ENCODE measurements at places on chromosomes 5 and 9. TPM values are rescaled to one million over a fixed set of nuclear protein-coding genes. Genes with fewer than 3 reads are reported as not detected.

The FAM169A gene
- 3.9 TPM for total RNA-seq

- DNase-seq: peak; percentile 88
Measured at GRCh38 chr9:113620377-113621161, 157.0 kb downstream of the RGS3 start.

DNA sequence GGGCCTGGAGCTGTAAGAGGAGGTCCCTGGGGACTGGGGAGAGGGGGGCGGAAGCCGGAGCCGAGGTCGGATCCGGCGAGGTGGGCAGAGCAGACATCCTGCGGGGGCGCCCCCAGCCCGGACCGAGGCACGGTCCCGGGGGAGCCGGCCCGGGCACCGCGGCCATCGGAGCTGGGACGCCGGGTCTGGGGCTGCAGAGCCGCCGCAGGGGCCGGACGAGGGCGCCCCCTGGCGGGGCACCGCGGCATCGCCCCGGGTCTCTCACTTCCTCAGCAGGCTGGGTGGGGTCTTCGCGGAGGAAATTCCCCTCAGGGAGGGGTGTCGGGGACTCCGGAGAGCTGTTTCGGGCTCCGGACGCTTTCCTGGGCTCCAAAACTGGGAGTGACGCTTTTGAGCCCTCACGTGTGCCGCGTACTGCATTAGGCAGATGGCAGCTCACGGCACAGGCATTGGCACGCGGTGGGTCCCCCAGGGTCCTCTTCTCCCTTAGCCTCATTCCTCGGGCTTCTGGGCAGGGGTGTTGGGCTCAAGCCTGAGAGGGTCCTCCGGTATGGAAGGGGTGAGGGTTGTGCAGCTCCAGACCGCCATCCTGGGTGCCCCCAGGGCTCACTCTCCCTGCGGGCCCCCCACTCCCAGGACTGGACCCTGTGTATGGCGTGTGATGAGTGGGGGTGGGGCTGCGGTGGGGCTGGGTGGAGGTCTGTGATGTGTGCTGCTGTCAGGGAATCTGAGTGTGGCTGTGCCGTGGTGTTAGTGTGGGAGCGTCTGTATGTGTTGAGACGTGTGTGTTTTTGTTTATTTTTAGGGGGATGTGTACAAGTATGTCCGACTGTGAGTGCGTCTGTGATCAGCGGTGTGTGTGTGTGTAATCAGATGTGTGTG lies 29.6 kb downstream of the LHX2 start:
- DNase-seq: no peak

The FOXD4L6 gene
- total RNA-seq: under 0.01 TPM

The DMGDH gene
- total RNA-seq: 0.76 TPM

DNA sequence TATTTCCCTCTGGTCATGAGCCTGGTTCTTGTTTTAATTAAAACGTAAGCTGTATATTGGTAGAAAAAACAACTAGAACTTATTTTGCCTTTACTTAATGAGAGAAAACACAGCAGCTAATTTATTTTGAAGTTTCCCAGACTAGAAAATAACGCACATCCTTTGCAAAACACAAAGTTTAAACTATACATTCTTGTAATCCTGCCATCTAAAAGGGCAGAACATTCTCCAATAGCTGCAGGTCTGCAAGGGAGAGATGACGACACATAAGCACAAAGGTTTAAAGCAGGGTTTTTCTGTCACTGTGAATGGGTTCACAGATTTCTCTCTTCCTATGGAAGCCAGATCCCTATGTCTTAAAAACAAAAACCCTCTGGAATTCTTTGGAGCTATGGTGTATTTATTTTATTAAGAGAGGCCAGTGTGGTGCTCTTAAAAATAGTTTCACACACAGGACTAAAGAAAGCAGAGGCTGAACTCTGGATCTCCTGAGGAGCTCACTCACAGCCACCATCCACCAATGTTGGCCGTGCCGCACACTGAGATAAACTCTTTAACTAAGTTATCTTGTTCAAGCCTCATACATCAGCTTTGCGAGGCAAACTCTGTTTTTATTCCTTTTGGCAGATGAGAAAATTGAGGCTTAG lies 82.4 kb downstream of the SNCAIP start:
- no peak for DNase-seq

GRCh38 chr9:110755179-110755578 lies 86.6 kb downstream of the MUSK start:
- DNase-seq: no peak

DNA sequence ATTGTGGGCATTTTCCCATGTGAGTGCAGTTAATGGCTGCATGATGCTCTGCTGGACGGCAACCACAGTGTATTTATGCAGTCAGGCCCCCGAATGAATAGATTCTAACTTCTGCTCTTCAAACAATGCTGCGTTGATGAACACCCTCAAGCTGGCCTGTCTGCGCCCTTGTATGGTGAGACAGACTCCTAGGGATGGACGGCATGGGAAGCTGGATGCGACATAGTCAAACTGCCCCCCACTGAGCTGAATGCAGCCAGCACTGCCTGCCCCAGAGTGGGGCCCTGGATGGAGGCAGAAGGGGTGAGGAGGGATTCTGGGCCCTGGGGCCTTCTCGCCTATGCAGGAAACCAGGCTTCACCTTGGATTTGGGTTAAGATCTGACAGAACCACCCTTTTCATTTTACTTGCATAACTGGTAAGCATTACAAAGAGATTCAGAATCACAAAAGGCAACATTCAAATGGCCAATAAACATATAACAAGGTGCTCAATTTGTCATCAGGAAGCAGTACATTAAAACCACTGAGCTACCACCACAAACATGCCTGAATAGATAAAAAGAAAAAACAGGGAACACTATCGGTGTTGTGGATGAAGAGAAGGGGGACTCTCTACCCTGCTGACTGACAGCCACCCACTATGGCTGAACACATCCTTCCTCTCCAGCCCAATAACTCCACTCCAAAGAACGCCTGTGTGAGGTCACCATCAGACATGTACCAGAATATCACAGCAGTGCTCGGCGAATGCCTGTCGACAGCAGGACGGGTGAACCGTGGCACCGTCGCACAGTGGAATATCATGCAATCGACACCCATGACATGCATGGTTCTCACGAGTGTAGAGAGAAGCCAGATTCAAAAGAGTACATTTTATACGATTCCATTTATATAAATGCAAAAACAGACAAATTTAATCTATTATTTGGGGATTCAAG lies 79.1 kb downstream of the RAPGEF1 start:
- DNase-seq: no peak

The HMGXB3 gene
- 31.9 TPM for total RNA-seq

GRCh38 chr5:6083311-6083978 lies 294.9 kb downstream of the MED10 start:
- DNase-seq: no peak

The IFNA13 gene
- total RNA-seq: not detected

- no peak for DNase-seq
Measured at GRCh38 chr5:88388476-88389337, 120.1 kb upstream of the TMEM161B start.

DNA sequence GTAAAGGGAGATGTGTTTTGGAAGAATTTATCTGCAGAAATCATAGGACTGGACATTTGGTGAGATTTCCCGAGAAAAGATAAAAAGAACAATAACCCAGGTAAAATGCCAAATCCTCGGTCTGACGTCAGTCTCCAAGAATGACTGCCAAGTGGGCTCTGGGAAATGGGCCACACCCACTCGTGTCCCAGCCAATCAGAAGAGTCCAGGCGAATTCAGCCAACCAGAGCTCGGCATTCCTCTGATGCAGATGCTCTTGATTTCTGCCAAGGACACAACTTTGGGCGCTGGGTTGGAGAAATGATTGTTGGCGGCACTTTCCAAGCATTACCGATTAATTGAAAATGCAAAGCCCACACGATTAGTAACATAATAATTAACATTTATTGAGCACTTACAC lies 73.3 kb downstream of the FGF18 start:
- no peak for DNase-seq

- DNase-seq: no peak
Measured at GRCh38 chr5:35458824-35459207, 158.8 kb upstream of the SPEF2 start.

- no peak for DNase-seq
Measured at GRCh38 chr9:73459817-73460216, 308.2 kb downstream of the ANXA1 start.

DNA sequence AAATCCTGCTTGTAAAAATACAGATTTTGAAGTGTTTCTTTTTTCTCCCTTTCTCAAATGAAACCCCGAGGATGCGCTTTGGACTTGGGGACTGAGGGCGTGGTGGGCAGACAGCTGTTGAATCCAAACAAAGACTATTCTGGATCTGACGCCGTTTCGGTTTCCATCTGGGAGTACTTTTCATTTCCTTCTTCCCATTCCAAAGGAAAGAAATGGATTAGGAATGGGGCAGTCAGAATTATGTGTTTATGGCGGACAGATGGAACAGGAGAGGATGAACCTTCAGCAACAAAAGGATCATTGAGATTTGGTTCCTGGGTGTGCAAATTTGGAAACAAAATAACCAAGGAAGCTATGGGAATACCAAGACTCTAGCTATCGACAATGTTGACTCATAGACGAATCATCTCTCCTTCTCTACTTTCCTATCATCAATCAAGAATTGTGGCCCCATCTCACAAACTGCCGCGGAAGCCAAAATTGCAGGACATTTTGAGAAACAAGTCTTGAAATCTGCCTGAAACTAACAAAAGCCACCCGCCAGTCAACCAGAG lies 300.6 kb downstream of the PARP8 start:
- DNase-seq: no peak

GRCh38 chr9:69857131-69857530 lies 36.5 kb downstream of the CFAP95 start:
- peak; percentile 4 for DNase-seq

DNA sequence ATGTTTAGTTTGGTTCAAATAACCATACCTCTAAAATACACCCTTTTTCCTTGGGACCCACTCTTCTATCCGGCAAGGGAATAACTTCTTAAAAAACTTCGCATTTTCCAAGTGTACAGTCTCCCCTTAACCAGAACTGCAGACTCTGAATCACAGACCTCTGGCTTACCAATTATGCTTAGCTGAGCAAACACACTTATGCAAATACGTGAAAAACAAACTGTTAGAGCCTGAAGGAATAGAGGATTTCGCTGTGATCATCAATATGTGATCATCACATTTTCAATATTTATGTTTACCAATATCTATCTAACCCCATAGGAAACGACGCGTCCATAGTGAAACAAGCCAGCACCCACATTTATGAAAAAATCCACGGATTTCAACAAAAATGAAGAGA lies 1.3 kb downstream of the LPAR1 start:
- DNase-seq: no peak

DNA sequence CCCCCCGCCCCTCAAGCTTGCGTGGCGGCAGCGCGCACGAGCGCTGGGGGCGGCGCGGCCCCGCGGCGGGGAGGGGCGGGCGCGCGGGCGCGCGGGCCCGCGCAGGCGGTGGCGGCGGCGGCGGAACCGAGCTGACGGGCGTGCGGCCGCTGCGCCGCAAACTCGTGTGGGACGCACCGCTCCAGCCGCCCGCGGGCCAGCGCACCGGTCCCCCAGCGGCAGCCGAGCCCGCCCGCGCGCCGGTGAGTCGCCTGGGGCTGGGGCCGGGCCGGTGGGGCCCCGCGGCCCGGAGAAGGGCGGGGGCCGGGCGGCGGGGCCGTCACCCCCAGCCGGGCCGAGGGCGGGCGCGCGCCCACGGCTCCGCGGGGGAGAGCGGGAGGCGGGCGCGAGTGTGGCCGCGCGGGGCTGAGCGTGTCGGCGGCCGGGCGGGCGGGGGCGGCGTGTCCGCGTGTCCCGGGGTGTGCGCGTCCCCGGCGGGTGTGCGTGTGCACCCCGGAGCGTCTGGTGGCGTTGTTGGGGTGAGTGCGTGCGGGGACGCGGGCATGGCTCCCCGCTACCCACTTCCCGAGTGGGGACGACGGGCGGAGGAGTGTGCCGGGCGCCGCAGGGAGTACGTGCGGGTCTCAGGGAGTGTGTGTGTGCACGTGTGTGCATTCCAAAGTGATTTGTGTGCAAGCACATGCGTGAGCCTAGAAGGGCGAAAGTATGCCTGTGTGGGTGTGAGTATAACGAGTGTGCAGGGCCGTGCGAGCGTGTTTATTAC lies at the start of gene NEK6:
TSS of gene NEK6 (plus strand) at position 106 of the 763 bp plus-strand sequence. CDS start 44,016 bp downstream, outside the sequence.
- no peak for DNase-seq

The SPATA9 gene
- total RNA-seq: 0.13 TPM

The PAM gene
- 318 TPM for total RNA-seq

DNA sequence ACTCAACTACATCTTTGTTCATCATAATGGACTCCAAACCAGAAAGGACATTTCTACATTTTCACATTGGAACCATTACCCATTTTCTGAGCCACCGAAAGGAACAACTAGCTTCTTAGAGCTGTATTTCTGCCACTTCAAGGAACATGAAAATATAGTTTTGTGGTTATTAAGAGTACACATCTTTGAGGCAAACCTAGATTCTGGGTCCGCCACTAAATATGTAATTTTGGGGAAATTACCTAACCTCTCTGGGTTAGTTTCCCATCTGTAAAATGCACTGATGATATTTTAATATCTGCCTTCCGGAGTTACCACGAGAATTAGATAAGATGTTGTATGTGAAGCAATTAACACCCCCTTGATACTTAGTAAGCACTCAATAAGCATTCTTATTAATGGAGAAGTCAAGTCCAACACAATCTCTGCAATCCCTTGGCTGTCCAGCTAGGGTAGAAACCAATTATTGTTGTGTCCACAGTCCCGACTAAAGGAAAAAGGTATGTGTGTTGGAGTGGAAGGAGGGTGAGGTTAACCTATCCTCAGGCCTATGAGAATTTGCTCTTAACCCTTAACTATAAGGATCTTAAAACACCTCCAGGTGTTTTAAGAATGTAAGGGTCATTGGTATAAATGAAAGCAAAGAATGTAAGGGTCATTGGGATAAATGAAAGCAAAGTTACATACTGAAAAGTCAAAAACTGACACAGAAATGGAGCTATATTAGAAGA lies 94.0 kb upstream of the PTGER4 start:
- no peak for DNase-seq

GRCh38 chr9:104868687-104869404 lies 59.1 kb downstream of the ABCA1 start:
- peak; percentile 38 for DNase-seq

DNA sequence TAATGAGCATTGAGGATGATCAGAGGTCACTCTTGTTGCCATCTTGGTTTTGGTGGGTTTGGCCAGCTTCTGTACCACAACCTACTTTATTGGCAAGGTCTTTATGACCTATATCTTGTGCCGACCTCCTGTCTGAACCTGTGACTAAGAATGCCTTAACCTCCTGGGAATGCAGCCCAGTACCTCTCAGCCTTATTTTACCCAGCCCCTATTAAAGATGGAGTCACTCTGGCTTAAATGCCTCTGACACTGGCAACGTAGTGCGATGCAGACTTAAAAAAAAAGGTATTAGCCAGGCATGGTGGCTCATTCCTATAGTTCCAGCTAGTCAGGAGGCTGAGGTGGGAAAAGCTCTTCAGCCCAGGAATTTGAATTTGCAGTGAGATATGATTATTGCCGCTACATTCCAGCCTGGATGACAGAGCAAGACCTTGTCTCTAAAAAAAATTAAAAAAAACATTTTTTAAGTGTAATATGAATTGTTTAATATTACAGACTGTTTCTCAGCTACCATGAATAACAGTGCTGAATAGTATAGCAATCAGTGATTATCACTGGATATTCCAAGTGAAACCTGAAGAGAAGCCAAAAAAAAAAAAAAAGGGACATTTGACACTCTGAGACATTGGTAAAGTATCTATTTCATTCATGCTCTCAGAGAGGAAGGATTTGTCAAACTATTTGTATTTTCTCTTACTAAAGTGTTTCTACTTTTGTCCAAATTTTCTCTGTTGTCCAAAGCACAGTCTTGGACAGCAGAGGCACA lies 18.3 kb upstream of the STOM start:
- no peak for DNase-seq

Measured in dermis microvascular lymphatic vessel endothelial cell (primary cell).